Body of pancreas (tissue), 4 donors: ENCODE measurements at places on chromosomes 5 and 9. TPM values are rescaled to one million over a fixed set of nuclear protein-coding genes. Genes with fewer than 3 reads are reported as not detected.

PCDHA7 gene
- 1.3 TPM for total RNA-seq

SPINK6 gene
- total RNA-seq = not detected

ZFP37 gene
- 0.33 TPM for total RNA-seq

CAPSL gene
- total RNA-seq = not detected

SYK gene
- 10.5 TPM for total RNA-seq

PPP2R2B gene
- total RNA-seq = not detected

- no peak for DNase-seq
Observed at GRCh38 chr5:148875205-148875875, 48.9 kb downstream of the ADRB2 start.

- DNase-seq = no peak
Observed at GRCh38 chr5:119949426-119949999, 320.2 kb downstream of the FAM170A start.

DNA sequence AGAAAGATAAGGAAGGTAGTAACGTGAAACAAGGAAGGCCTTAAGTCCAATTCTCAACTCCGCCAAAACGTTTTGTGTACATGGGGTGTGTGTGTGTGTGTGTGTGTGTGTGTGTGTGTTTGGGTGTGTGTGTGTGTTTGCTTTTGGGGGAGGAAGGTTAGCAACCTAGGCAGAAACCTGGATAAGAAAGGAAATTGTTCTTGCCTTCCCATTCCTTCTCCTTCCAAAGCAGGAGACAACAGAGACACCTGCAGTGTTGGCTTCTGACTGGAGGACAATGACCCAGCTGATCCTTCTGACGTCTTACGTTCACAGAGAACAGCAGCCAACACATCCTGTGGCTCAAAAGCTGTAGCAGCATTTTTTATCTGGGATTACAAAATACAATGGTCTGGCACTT lies 4.1 kb upstream of the CCNG1 start:
- DNase-seq = peak; percentile 30

- DNase-seq = no peak
Observed at GRCh38 chr5:87782916-87783315, 370.2 kb upstream of the CCNH start.
